Iris pigment epithelial cell (primary cell): ENCODE measurements at places on chromosomes 6 and 20.
A peak's percentile ranks its signal among the peaks of the same experiment; 100 is the strongest.

GRCh38 chr6:159935065-159935464, 33.8 kb upstream of the IGF2R start:
- DNase-seq, result peak; percentile 70

DNA sequence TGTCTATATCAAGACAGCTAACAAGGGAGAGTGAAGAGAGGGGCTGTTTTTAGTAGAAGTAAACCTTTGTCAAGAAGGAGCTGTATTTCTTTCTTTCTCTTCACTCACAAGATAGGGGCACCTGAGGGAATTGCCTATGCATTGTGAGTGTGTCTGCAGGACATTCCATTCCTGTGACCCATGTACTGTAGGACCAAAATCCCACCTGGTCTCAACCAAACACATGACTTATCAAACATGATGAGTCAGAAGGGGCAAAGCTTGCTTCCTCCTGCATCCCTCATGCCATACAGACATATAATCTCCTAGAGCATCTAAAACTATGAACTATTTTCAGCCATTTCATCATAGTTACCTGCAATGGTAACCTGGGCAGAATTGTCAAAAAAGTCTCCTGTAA, 21.8 kb downstream of the PKHD1 start:
- no peak for DNase-seq

DNA sequence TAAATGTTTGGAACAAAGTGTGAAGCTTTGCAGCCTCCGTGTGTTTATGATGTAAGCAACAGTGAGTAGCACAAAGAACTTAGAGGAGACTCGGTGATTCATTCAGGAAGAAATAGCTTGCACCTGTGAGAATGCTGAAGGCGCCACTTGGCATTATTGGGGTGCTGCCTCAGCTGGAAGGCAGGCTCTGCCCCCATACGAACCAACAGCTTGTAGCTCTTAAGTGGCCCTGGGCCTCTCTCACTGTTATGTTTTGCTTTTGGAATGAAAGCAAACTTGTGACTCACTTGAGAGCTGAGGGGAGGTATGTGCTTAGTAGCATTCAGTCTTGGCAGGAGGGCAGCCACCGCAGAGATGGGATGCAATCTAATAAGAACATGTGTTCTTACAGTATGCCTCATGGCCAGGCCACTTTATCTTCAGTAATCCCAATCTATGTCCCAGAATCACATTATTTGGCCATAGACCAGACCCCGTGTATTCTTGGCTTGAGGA, 310.7 kb downstream of the EYA4 start:
- peak; percentile 100 for DNase-seq

- no peak for DNase-seq
These were observed 111.4 kb downstream of the ATXN1 start for GRCh38 chr6:16649890-16650289.

DNA sequence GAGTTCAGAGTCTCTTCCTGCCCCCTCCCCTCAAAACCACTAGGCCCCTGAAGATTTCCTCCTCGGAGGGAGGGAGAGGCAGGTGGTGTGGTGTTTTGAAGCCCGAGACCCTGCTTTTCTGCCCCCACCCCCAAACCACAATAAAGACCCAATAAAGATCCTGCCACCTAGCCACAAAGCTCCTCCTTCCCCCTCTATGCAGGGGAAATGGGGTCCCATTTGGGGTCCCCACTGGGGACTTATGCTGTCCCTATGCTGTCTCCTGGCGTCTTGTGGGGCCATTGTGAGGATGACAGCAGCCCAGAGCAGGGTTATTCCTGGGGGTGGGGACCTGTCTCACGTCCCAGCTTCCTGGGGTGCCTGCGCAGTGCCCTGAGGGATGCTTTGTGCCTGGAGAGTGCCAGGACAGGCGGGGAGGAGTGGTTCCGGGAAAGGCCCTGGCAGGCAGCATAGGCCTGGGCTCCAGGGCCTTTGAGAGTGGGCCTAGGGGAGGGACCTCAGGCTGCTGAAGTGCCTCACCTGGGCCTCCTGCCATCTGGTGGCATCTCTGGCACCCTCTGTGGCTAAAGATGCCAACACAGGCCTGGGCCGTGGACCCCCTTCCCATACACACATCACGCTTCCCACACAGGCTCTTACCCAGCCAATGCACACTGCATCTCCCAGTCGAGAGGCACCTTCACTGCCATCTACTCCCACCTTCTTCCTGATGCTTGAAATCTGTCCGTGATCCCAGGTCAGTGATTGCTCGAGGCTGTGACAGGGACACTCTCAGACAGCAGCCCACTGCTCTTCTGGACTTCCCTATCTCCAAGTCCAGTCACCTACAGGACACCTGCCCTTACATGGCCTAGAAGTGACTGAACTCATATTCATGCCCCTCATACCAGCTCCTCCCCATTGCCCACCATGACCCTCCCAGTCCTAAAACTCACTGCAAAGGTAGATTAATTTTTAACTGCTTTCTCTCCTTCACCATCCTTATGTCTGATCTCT, 7.9 kb upstream of the ARMC12 start:
- DNase-seq, result no peak

- peak; percentile 8 for DNase-seq
These were observed 96.9 kb upstream of the FOXO3 start for GRCh38 chr6:108463784-108464183.
